ENCODE measurements at places on chromosomes 4 and X. TPM values are rescaled to one million over a fixed set of nuclear protein-coding genes. Genes with fewer than 3 reads are reported as not detected.

Gene PAGE1
- not detected for total RNA-seq

GRCh38 chrX:119895843-119896326, at the start of gene AKAP14:
Gene AKAP14, plus strand, starts transcription at chrX:119895893. Its CDS starts 7,331 bp downstream, at chrX:119903224.
- no peak for DNase-seq

GRCh38 chrX:16678689-16679088, 28.7 kb downstream of the S100G start:
- no peak for DNase-seq

DNA sequence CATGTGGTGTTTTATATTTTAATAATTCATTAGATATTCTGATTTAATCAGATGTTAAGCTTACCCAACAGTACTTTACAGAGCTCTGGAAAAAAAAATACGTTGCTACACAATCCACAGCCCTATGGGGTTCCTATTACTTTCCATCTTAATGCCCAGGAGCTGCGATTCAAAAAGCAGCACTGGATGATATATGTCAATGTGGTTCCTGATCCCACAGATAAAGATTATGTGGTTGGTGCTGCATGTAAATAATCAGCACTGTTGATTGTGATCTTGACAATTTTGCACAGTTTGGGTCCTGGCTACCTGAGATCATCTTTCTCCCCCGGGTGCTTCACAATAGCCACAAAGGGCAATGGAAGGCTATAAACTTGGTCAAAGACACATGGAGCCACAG, 72.7 kb upstream of the DCLK2 start:
- DNase-seq = no peak

GRCh38 chrX:80216086-80216485, 201.5 kb downstream of the TBX22 start:
- DNase-seq = no peak

GRCh38 chr4:128449251-128449650, 161.6 kb upstream of the PGRMC2 start:
- DNase-seq = no peak

- no peak for DNase-seq
Measured at GRCh38 chr4:1767061-1767769, 25.9 kb upstream of the FGFR3 start.
